Neural crest cell (in vitro differentiated cells): ENCODE measurements at places on chromosomes 3 and 15.

DNA sequence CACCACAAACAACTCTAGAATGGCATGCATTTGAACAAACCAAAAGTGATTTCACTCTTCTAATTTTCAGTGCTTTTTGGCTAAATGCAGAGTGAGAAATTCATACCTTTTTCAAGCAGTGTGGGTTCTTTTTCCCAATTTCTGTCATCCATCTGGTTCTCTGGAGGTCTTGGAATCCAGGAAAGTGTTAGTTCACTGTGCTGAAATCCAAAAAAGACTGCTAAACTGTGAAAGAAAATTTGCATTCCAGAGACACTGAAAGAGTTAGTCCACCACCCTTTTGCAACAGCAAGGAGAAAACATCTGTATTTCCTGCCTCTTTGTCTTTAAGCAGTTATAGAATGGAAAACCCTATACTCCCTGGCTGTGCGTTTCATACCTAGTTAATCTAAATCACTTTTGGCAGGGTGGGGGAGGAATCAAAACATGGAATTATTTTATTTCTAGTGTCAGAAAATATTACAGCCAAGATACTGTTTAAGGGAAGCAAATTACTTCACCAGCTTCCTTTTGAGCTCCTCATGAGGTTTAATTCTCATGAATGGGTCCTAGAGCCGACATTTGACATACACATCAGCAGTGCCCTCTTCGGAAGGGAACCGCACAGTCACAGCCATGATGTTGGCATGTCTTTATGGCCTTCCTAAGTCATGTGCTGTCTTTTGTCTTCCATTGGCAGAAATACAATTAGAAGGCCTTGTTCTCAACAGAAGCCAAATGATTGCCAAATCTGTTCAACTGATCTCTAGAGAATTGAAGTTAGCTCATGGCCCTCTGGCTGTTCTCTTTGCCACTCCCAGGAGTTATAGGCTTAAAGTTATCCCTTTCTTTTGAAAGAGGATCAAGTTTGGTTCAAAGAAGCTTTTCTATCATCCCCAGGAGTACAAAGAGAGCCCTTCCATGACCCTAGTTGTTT is 317.7 kb upstream of the TPRG1 start:
- no peak for DNase-seq

DNA sequence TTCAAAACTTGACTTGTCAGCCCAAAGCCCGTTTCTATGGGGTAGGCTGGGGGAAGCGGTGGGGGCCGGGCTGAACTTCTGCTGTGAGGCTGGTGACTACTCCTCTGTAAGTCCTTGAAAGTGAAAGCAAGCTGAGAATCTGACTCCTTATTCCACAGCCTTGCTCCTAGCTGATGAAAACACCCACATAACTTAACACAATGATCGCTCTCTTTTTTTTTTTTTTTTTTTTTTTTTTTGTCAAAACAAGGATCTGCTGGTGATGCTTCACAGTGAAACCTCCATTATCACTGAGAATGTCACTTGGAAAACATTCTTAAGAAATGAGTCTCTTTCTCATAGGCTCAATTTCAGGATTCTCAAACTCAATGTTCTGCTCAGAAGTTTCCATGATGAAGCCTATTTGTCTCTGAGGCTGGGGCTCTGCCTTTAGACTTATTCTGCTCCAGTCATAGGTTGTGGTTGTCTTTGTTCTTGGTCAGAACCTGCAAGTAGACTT is 31.4 kb upstream of the TKT start:
- DNase-seq = no peak

DNA sequence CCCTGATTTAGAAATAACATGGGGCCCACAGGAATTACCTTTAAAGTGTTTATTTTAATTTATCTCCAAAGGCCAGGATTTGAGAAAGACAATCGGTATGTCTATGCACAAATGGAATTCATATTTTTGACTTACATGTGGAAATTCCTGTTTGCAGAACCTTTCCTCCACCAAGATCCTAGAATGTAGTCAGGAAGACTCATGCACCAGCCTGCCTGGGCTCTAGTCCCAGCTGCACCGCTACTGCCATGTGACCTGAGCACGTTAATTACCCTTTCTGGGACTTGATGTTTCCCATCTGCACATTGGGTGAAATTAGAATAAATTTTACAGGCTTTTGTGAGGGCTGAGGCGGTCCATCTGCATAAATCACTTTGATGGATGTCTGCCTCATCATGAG is 194.2 kb downstream of the ATP10A start:
- no peak for DNase-seq

GRCh38 chr3:42638339-42638842 is 15.1 kb upstream of the ZBTB47 start:
- no peak for DNase-seq

GRCh38 chr3:150327678-150328653 is 80.1 kb upstream of the TSC22D2 start:
- no peak for DNase-seq

DNA sequence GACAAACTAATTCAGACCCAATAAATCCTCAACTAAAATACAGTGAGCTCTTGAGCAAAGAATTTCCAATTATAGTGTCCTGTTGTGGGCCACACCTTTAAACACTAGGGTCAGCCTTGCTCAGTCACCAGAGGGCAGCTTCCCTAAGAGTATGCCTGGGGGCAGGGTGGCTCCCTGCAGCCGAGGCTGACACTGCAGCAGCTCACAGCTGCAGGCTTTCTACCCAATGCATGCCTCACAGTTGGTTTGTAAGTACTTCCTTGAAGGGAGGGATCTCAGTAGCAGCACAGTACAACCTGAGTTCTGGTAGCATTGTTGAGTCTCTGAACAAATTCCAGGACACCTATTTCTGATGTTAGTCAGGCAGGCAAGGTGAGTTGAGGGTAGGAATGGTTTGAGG is 335.6 kb downstream of the TUSC7 start:
- no peak for DNase-seq

DNA sequence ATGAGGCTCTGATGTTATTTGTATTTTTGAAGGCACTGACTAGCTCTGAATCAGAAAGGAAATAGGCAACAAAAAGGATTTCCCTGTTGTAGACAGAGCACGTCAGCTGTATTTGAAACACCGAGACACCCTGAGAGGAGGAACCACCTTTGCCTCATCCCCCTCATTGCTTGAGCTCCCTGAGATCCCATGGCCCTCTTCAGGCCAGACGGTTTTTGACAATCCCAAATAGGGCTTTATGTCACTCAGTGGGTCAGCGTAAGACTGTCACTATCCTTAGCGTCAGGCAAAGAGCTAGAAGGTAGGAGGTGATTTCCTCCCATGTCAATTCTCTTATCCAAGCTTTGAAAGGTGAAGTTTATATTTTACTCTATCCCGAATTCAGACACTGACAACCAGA is 254.3 kb downstream of the ZNF621 start:
- DNase-seq = no peak

DNA sequence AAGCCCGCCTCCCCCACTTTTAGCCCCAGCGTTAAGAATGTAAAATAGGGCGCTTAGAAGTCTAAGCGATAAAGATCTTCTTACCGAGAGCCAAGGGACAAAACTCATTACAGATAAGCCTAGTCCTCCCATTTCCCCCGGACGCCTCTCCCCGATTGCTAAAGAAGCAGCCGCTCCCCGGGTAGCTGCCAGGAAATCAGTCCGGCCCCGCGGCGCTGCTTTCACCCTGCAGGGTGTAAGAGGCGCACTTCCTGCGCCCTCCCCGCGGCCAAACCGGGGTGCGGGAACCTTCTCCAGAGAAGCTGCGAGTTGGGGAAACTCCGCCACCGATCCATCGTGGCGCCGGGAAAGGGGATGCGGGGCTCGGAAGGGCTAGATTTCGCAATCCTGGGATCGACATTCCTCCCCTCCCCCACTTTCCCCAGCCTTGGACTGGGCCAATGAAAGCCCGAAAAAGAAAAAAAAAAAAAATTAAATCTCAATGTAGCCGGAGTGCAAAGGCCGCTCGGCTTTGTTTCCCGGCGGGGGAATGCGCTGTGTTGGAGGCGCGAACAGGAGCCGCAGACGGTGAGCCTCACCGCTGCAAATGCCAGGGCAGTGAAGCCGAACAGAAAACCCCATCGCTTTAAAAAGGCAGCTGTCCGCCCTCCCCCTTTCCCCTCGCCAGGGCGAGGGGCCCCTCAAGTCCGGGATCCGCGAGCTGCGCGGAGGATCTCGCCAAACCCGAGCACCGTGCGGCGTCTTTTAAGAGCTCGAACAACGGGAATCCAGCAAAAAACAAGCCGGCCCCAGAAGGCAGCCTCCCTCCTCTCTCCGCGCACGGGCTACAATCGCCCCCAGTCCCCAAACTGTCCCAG is 626 bp upstream of the PTPRG start:
- DNase-seq = peak; percentile 65

GRCh38 chr3:20878691-20879090 is 692.7 kb upstream of the SGO1 start:
- DNase-seq = no peak

DNA sequence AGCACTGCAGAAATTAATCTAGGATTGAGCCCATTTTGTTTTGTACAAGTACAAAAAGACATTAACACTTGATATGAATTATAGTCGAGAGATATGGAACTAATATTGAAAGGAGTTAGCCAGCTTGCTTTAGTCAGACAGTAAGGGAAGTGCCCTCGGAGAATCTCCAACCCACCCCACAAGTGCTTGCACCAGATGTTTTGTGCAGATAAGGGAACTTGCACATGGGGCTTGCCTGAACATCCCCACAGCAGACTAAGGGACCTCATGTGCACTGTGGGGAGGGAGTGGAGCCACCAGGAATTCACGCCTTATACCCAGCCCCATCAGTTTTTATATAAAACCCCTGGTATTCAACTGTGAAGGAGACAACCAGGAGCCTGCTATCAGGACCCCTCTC is 122.3 kb downstream of the EFHB start:
- no peak for DNase-seq

GRCh38 chr3:111735243-111735758 is 123.8 kb upstream of the PHLDB2 start:
- DNase-seq = no peak

DNA sequence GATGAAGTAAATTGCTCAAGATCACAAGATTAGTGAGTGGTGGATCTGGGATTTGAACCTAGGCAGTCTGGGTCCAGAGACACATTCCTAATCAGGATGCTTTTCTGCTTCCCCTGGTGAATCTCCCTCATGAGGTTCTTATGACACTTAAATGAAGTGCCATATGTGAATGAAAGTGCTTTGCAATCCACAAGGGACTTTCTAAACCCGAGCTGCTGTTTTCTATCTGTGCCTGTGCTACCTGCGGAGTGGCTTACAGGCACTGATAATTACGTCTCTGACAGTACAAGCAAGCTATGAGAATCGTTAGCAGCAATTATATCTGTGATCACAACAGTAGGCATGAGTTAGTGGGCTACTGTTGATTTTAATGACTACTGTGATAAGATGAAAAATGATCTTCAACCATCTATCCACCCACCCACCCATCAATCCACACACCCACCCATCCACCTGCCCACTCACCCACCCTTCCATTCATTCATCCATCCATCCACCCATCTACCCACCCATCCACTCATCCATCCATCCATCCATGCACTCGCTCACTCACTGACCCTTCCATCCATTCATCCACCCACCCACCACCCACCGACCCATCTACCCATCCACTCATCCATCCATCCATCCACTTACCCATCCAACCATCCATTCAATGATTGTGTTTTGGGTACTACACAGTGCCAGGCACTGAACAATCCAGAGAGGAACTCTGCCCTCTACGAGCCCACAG is 51.8 kb downstream of the ATP2B2 start:
- no peak for DNase-seq

DNA sequence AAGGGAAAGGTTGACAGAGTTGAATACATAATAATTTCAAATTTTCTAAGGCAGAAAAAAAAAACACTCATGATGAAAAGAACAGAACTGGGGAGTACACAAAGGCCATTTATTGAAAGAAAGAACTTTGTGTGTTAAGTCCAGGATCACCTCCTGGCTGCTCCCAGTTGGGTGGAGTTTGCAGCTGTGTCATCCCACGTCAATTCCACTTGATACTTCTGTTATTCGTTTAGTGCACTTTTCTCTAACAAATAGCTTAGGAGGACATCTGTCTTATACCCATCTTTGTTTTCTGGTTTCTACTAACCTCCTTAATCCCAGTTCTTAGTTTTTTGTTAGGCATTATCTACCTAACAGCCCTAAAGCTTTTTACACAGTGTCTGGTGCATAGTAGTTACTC is 44.7 kb downstream of the SGO1 start:
- no peak for DNase-seq

GRCh38 chr15:74631935-74632560 is 16.4 kb downstream of the CLK3 start:
- DNase-seq = peak; percentile 77

DNA sequence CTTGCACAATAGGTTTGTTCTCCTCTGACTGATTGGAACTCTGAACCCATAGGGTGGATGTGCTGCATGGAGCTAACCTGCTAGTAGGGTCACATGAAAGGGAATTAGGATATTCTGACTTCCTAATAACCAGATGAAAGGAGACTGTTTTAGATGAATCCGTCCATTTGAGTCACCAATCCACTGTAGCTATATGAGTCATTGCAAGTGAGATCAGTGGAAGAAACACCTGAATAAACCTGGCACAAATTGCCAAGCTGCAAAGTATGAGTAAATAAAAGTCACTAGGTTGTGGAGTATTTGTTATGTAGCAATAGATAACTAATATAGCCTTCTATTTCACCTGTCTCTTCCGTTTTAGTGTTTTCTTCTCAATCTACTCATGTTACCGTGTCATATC is 584.4 kb downstream of the PDCD6IP start:
- no peak for DNase-seq

GRCh38 chr15:86063356-86064095 is 16.1 kb upstream of the AGBL1 start:
- DNase-seq = no peak

- no peak for DNase-seq
Measured at GRCh38 chr3:50122071-50122470, 33.1 kb upstream of the SEMA3F start.

- DNase-seq = no peak
Measured at GRCh38 chr15:84914351-84914750, 29.9 kb downstream of the SLC28A1 start.

- DNase-seq = no peak
Measured at GRCh38 chr15:81002009-81002330, 1.2 kb downstream of the TLNRD1 start.

GRCh38 chr3:150913133-150913922 is 8.1 kb upstream of the MINDY4B start:
- no peak for DNase-seq

GRCh38 chr3:196179380-196180308 is 31.6 kb downstream of the ZDHHC19 start:
- DNase-seq = peak; percentile 35
